AG10803 (cell line): ENCODE measurements at places on chromosomes 6 and 20.

GRCh38 chr6:168468045-168468444 is 27.1 kb downstream of the SMOC2 start:
- no peak for DNase-seq

DNA sequence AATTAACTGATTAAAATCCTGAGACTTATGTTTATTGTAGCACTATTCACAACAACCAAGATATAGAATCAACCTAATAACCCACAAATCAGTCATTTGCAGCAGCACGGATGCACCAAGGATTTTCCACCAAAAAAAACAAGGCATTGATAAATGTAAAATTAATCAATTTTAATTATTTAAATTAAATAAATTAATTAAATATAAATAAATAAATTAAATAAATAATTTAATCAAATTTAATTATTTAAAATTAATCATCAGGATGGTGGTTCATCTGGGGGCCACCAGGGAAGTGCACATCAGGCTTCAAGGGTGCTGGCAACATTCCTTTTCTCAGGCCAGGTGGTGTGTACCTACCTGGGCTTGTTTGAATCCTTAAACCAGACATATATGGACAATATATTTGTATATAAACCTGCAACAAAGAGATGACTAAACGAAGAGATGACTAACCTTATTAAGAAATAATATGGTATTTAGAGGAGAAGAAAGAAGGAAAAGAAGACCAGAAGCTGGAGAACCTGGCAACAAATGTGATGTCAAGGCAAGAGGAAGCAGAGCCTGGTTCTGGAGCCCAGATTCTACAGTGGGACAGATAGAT is 89.2 kb downstream of the CD164 start:
- DNase-seq: no peak

GRCh38 chr20:24617080-24617432 is 147.6 kb downstream of the SYNDIG1 start:
- no peak for DNase-seq

- DNase-seq: no peak
Observed at GRCh38 chr6:111038534-111039252, 48.6 kb upstream of the SLC16A10 start.

DNA sequence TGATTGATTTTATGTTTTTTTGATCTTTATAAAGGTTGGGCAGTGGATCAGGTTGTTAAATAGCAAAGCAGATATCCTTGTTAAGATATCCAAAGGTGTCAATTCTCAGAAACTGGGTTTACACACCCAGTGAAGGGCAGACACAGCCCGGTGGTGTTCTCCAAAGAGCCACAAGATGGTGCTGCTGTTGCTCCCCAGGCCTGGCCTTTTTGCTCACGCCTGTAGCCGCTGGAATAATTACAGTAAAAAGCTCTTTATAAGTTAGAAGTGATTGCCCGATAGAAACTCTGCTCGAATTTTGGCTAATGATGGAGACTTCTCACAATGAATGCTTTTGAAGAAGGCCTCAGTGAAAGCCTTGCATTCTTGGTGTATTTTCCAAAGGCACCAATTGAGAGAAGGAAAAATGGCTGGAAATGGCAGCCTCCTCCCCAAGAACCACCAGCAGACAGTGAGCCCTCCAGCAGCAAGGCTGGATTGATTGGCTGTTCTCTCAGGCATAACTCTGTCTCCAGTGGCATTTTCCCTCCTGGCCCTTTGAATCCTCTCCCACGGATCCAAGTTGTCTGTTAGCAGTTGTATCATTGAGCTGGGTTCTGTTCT is 120.5 kb upstream of the CHD6 start:
- peak; percentile 42 for DNase-seq
